GM12864 (cell line): ENCODE measurements at places on chromosomes 1 and 21.

- DNase-seq: no peak
Observed at GRCh38 chr1:8083739-8084484, 57.8 kb upstream of the ERRFI1 start.

GRCh38 chr1:209768354-209768774 is 12.5 kb downstream of the TRAF3IP3 start:
- DNase-seq: peak; percentile 88

DNA sequence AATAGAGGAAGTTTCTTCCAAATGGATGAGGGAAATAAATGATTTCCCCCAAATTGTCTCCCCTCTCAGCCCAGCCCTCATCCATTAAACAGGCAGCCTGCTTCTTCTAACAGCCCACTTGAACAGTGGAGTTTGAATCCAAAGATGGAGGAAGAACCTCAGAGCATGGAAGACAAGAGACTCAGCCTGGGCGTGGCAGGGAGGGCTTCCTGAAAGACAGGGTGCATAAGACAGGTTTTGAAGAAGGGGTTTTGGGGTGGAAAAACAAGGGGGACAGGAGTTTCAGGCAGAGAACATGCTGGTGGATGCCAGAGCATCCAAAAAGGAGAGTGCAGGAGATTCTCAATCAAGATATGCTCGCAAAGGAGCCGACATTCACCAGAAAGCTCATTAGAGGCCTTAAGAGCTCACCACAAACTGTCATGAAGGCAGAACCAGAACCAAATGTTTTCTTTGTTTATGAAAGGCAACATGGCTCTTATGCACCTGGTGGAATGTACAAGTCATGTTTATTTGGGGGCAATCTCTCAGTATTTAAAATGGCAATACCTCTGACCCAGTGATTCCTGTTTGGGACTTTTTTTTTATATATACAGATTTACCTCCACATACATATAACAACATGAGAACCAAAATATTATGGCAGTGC is 26.5 kb upstream of the TSPEAR start:
- DNase-seq: no peak

DNA sequence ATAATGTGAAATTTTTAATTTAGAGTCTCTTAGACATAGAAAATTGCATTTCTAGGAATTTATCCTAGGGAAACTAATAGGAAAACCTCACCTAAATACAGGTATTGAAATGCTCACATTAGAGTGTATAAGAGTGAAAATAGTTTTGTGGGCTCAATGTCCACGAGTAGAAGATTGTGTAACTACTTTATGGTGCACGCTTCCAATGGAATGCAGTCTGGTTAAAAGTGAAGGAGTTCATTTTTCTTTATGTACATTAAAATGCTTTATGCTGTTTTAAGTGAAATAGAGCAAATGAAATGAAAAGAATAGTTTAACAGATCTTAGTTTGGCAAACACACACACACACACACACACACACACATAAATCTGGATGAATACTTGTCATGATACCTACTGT is 278.2 kb downstream of the USP25 start:
- DNase-seq: no peak

GRCh38 chr1:118997225-118997624 is 9.1 kb upstream of the TBX15 start:
- DNase-seq: no peak

DNA sequence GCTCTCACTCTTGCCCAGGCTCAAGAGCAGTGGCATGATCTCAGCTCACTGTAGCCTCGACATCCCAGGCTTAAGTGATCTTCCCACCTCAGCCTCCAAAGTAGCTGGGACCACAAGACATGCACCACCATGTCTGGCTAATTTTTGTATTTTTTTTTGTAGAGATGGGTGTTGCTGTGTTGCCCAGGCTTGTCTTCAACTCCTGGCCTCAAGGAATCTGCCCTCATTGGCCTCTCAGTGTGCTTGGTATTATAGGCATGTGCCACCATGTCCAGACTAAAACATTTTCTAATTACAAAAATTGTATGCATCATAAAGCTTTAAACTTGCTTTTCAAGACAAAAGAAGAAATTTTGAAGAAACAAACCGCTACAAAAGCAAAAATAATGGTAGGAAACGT is 20.1 kb downstream of the CBR1 start:
- DNase-seq: no peak
